ENCODE measurements at places on chromosomes 5 and 9.

- no peak for DNase-seq
Measured at GRCh38 chr5:84961193-84961592, 576.5 kb upstream of the EDIL3 start.

DNA sequence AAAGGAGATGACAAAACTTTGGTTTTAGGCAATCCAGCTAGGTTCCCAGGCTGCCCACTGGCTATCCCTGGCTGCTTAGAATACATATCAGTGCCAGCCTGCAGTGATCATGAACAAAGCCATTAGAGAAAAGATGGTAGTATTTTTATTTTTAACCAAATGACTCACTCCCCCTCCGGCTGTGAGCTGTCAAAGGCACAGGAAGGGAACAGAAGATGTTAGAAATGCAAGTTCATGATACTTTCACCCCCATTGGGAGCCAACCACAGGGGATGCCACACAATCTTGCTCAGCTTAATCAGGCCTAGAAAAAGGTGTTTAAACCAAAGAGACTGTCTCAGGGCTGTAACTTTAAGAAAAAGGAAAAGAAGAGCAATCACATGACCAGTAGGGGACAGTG is 70.3 kb upstream of the ASTN2 start:
- no peak for DNase-seq

DNA sequence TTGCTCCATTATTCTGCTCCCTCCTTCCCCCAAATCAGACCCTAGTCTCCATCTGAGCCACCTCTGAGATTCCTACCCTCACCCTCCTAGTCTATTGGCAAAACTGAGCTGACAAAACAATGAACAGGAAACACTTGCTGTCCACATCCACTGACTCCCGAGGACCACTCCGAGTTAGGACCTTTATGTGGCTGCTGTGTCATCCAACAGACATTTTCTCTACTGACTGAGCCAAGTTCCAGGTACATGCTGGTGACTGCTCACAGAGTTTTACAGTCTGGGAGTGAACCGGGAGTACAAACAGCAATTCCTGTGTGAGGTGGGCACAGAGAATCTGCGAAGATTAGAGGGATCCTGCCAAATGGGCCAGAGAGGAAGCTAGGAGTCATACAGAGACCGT is 39.2 kb downstream of the CFAP90 start:
- DNase-seq: no peak

GRCh38 chr9:13929013-13929412 is 384.9 kb downstream of the NFIB start:
- no peak for DNase-seq

GRCh38 chr5:33490071-33490665 is 49.4 kb downstream of the TARS1 start:
- no peak for DNase-seq

- DNase-seq: peak; percentile 87
Measured at GRCh38 chr9:34437006-34437925, 21.1 kb downstream of the FAM219A start.

DNA sequence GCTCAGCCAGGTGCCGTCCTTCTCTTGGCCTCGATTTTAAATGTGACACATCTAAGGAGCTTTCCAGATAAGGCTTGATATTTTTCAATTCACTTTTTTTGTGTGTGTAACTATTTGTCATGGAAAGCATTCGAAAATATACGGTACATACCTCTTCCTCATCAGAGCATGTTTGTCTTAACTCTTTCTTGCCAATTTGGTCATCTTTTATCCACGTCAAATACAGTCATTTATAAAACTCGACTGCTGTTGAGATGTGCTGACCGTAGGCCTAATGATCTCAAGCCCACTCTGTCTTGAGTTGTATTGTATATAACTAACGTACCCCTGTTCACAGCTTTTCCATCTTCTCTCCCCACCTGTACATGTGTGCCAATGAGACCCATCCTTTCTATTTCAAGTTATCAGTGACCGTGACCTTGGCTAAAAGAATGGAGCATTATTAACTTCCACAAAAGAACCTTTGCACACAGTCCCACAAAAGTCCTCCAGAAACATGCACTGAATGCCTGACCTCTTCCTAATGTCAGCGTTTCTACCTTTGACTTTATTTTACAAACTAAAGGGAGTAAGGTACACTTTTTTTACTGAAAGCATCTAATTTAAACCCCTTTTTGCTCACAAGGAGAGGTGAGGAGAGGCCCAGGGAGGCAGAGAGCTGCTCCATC is 61.6 kb downstream of the IPPK start:
- DNase-seq: no peak

DNA sequence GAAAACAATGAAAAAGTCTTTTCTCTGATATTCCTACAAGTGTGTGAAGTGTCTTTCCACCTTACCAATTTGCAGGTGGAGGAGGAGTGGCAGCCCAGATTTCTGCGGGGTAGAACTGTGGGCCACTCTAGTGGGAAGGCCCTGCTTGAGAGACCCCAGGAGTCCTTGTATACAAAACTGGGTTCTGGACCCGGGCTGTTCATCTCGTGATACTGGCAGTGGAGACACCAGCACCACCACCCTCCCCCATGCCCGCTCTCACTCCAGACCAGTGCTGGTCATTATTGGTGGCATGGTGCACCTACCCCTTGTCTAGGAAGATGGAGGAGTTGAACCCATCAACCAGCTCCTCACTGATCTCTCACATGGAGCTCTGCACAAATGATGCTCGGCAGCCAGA is 16.2 kb upstream of the TDRD7 start:
- DNase-seq: no peak

GRCh38 chr9:14156046-14156445 is 157.9 kb downstream of the NFIB start:
- peak; percentile 51 for DNase-seq

GRCh38 chr9:127788337-127789011 is 2.6 kb downstream of the CDK9 start:
- DNase-seq: no peak

DNA sequence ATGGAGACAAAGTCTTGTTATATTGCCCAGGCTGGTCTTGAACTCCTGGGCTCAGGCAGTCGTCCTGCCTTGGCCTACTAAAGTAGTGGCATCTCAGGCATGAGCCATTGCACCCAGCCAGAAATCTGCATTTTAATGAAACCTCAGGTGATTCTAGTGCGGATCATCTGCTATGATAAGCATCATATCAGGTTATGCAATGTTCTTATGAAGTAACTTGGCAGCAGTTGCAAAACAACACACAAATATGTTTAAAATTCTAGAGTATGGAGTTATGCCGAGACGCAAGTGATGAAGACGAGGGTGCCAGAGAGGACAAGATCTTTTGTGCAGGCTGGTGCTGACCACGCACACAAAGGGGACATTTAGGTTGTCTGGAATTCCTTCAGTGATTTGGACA is 153.2 kb upstream of the MEF2C start:
- DNase-seq: no peak

- no peak for DNase-seq
Measured at GRCh38 chr5:132087661-132088060, 14.1 kb downstream of the CSF2 start.

- DNase-seq: no peak
Measured at GRCh38 chr5:99037668-99038067, 108.9 kb upstream of the CHD1 start.

DNA sequence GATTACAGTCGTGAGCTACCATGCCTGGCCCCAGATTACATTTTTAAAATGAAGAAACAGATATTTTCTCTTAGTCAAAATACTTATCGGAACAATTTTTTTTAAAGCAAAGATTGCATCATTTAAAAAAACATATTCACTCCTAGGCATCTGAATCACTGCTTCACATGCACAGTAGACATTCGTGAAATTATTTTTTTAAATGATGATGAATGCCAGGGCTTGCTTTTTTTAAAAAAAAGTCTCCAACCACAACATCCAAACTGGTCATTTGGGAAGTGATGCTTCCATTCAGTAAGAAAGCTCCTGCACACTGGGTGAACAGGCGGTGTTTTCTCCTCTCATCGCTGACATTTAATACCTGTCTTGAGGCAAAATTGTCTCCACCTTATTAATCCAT is 223.0 kb upstream of the DMRT1 start:
- DNase-seq: no peak

DNA sequence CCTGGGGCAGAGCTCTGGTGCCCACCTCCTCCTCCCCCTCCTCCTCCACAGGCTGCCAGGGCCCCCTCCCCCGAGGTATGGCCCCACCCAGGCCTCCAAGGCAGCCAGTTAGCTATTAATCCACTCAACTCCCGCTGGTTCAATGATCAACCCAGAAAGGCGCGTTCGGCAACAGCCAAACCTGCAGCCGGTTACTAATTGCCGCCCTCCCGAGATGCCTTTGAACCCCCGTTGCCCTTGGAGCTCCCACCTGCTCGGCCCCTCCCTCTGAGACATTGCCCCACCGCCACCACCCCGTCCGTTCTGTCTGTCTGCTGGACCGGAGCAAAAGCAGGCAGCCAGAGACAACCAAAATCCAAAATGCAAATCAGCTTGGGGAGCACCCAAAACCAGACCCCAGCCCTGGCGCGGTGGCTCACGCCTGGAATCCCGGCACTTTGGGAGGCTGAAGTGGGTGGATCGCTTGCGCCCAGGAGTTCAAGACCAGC is 25.8 kb downstream of the NOTCH1 start:
- DNase-seq: no peak

- no peak for DNase-seq
Measured at GRCh38 chr5:143244000-143244736, 159.3 kb downstream of the NR3C1 start.

GRCh38 chr5:150511578-150512367 is 3.8 kb downstream of the NDST1 start:
- DNase-seq: no peak

DNA sequence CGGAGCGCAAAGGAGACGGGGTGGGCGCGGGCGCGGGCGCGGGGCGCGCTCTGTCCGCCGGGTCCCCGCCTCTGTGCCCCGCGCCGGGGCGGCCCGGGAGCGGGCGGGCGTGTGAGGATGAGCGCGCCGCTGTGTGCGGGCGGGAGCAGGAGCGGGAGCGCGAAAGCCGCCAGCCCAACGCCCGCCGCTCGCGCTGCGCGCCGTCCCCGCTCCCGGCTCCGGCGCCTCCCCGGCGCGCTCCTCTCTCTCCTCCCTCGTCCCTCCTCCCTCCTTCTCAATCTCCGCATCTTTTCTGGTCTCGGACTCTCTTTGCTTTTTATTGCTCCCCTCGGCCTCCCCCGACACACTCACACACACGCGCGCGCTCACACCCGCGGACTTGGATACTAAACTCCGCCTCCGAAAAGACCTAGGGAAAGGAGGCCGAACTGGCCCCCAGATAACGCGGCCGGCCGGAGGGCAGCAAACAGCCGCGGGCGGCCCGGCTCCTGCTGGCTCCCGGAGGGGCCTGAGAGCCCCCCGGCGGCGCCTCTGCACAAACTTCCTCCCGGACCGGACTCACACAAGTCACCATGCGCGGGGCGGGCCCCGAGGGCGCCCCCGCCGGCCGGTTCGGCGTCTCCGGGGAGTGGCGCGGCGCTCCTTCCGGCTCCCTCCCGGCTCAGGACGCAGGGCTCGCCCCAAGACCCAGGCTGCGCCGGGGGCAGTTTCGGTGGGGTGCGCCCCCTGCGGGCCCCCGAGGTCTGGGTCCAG is at the start of gene FIBCD1:
TSS of gene FIBCD1 (minus strand) at position 596 of the 753 bp plus-strand sequence. CDS start 640 bp downstream, outside the sequence.
- DNase-seq: no peak

GRCh38 chr5:150618163-150618562 is 22.3 kb upstream of the SYNPO start:
- no peak for DNase-seq

DNA sequence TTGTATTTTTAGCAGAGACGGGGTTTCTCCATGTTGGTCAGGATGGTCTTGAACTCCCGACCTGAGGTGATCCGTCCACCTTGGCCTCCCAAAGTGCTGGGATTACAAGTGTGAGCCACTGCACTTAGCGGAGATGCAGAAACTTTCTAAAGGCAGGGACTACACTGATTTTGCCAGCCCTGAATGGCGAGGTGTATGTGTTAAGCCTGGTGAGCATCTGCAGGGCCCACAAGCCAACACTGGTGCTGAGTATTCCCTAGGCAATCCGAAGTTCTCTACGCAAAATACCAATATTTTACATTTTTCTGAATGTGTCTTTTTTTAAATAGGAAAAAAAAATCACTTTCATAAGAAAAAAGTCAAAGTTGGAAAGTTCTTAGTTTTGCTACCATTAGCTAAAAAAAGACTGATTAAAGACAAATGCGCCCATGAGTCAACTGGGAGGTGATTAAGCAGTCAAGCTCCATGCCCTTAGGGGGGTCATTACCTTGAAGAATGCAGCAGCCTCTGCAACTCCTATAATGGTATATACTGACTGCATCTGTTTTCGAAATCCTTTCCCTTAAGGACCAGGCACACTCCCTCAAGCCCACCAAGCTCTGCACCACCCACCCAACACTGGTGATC is 502.8 kb downstream of the BNC2 start:
- DNase-seq: no peak

- no peak for DNase-seq
Measured at GRCh38 chr9:128782669-128783068, 4.4 kb upstream of the TBC1D13 start.

- no peak for DNase-seq
Measured at GRCh38 chr9:108095496-108095895, 605.9 kb upstream of the KLF4 start.

GRCh38 chr5:141880961-141881801 is 3.0 kb upstream of the PCDH1 start:
- no peak for DNase-seq

GRCh38 chr9:97880336-97880735 is 27.3 kb downstream of the FOXE1 start:
- DNase-seq: no peak
